Esophagus muscularis mucosa (tissue), 4 donors: ENCODE measurements at places on chromosomes 6 and 20.

GRCh38 chr20:46423882-46424482 lies 17.6 kb upstream of the ELMO2 start:
- peak; percentile 60 for DNase-seq

DNA sequence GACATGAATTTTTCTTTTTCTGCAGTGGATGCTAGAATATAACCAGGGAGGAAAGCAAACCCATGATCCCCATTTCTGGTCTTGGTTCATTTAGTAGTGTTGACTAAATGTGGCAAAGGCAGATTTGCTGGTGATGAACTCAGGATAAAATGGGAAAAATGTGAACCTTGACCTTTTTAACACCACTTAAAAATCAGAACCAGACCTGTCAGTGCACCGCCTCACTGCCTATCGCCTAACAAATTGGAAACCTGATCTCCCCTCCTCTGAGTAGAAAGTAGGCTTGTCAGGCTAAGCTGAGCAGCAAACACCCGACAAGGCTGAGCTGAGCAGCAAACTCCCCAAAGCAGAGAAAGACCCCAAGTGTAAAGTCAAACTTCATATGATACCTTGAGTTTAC lies 254.8 kb downstream of the FOXC1 start:
- DNase-seq: no peak

DNA sequence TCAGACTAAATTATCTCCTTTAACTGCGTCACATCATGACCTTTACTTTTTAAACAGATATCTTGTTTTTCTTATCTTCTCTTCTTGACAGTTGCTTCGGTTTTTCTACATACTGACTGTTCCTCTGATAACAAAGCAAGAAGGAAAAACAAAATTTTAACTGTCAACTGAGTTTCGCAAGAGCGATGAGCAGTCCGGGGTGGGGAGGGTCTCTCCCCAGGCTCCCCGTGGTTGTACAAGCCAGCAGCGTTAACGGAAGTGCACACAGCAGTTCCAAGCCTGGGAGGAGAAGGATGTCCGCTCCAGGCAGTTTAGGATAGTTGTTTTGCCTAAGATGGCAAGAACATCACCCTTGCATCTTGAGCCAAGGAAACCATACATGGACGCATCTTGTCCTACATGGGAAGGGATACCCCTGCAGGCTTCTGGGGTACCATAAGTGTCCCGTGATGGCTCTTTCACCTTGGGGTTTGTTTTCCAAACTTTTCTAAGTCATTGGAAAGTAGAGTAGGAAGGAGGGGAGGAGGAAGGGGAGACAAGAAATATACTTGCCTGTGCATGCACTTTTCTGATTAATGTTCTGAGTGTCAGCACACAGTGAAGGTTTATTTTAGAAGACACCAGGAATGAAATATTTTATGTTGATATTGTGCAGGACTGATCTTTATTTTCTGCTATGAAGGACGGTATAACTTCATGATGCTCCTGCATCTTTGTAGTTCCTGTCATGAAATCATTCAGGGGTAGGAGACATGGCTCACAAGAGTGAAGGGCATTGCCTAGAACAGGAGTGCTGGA lies 20.8 kb downstream of the SLC24A3 start:
- DNase-seq: no peak

- no peak for DNase-seq
These were observed 818.7 kb upstream of the GJE1 start for GRCh38 chr6:141313986-141314385.

- no peak for DNase-seq
These were observed 143.2 kb upstream of the ZNF217 start for GRCh38 chr20:53736757-53737395.

DNA sequence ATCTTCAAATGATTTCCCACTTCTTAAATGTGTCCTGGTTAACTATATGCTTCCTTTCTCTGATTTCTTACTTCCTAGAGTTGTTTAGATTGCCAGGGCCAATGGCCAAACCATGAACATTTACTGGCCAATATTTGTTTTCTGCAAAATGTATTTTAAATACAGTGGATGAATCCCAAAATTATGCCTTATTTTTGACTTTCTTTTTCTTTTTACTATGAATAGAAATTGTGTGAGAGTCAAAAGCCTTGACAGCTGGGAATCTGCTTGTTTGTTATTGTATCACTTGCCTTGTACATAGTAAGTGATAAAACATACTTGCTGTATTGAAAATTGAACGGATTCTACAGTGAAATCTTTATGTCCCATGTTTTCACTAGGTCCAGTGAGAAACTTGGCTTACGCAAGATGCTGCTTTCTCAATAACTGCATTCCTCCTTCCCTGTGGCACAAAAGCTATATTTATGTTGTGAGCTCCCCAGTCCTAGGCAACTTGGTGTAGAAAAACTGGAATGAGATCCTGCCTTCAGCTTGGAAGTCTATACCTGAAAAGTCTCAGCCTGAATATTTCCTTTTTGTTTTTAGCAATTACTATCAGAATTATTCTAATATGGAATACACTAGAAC lies 295.2 kb downstream of the EPHA7 start:
- no peak for DNase-seq

DNA sequence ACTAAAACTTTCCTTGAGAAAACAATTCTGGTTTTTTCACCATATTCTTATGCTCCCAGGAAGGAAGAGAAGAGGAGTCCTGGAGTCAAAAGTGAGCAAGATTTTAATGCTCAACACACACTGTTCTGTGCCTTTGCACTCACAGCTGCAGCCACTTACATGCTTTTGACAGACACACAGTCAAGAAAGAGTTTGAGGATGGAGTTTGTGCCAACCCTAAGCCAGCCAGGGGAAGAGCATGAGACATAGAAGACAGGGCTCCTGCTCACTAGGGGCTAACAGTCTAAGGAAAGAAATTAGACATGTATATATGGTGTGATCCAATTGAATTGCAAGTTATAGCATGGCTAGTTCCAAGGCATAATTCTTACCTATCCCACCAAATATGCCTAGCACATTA lies 37.1 kb upstream of the IL17A start:
- peak; percentile 66 for DNase-seq
